Astrocyte (in vitro differentiated cells and primary cell): ENCODE measurements at places on chromosomes 4 and X.

GRCh38 chr4:1712216-1713002 lies at the start of gene SLBP:
Gene SLBP, minus strand, starts transcription at chr4:1712319. Its CDS starts 131 bp downstream, at chr4:1712188.
- peak; percentile 85 for DNase-seq

DNA sequence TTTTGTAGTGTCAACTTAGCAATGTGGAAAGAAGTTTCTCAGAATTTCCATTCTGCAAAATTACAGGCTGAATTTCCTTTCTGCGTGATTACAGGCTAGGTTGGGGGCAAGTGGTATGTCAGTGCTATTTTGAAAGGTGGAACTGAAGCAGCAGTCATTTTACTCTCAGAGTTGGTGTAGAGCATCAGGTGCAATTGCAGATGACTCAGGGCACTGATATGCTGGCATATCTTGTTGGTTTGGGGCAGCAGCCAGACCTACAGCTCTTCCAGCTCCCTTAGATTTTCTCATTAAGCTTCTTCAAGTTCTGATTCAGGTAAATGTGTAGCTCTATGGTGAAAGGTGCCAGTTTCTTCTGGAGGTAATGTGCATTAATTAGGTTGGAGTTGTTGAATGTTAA lies 930.7 kb upstream of the PCDH10 start:
- peak; percentile 31 for DNase-seq

GRCh38 chr4:47239649-47240048 lies 208.3 kb downstream of the GABRB1 start:
- DNase-seq: no peak

DNA sequence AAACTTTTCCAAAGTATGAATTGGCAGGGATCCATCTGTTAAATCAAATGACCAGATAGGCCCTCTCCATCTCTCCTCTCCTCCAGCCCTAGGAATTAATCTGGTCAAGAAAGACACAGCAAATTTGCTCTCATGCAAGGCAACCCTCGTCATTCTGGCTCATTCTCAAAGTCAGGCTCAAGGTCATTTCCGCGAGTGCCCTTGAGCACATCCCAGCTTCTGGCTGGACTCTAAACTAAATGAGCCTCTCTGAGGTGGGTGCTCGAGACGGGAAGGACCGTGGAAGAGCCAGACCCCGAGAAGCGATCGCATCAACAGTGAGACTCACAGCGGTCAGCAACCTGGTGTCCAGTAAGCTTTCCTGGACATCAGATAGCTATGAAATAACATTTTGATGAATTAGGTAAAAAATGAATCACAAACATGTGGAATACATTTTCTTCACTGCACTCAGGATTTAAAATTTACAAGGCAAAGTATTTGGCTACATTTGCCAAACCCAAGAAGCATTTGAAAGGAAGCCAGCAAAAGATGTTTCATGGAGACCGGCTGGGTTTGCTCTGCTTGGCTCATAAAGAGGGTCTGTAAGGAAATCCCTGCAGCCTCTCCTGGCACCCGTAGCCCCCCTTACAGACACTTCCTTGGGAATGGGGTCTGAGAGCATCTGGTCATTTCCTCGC lies 121.0 kb downstream of the ENPP6 start:
- peak; percentile 9 for DNase-seq

GRCh38 chrX:40952855-40953254 lies 132.4 kb upstream of the USP9X start:
- DNase-seq: no peak

- DNase-seq: no peak
Observed at GRCh38 chr4:91990726-91991125, 313.0 kb upstream of the GRID2 start.
